CD4-positive, alpha-beta memory T cell (primary cell): ENCODE measurements at places on chromosomes 4 and X.

DNA sequence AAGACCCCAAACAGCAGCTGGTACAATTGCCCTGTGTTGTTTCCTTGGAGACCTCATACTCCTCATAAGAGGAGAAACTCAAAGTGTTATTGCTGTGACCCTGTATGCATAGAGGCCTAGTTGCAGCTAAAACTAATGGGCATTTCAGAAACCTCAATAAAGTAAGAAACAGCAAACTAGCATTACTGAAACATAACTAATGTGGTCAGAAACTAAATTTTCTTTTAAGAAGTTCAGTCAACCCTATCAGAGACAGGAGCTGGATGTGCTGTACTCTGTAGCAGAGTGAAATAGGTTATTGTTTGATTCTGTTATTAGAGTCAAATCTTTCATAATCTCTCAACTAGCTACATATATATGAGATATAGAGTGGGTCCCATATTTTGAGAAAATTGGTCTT is 257.5 kb upstream of the IRS4 start:
- H3K36me3 ChIP-seq = no peaks in the 10 kb centered on the region
- no peak overlapping the region for H3K4me3 ChIP-seq
- no peaks in the 10 kb centered on the region for H3K27me3 ChIP-seq

- peak overlapping the region; percentile 21 for H3K27ac ChIP-seq
- peaks cover 43% of the 10 kb centered on the region for H3K4me1 ChIP-seq
- H3K27me3 ChIP-seq = no peaks in the 10 kb centered on the region
- H3K36me3 ChIP-seq = no peaks in the 10 kb centered on the region
Measured at GRCh38 chrX:9352243-9352642, 112.6 kb upstream of the TBL1X start.

DNA sequence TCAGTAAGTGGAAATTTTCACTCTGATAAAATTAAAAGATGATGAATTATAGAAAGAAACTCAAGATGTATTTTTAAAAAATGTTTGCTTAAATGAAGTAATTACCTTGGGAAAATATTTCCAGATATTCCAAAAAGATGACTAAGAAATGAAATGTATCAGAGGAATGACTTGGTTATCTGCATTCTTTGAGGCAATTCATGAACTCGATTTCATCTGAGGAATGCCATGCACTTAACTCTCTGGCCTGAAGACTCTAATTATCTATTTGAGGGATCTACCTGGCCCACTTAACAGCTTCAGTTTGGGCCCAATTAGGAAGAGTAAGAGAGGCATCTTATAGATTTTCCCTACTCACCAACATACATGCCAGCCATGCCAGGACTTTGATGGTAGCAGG is 182.3 kb downstream of the INPP4B start:
- H3K4me3 ChIP-seq = no peak overlapping the region
- no peaks in the 10 kb centered on the region for H3K27me3 ChIP-seq
- no peak for DNase-seq
- H3K4me1 ChIP-seq = no peaks in the 10 kb centered on the region

GRCh38 chrX:132491191-132491590 is 2.4 kb upstream of the MBNL3 start:
- no peaks in the 10 kb centered on the region for H3K36me3 ChIP-seq
- no peaks in the 10 kb centered on the region for H3K27me3 ChIP-seq
- peak; percentile 38 for DNase-seq
- peaks cover 36% of the 10 kb centered on the region for H3K4me1 ChIP-seq
- H3K4me3 ChIP-seq = no peak overlapping the region

- DNase-seq = no peak
- H3K27ac ChIP-seq = no peak overlapping the region
- H3K36me3 ChIP-seq = no peaks in the 10 kb centered on the region
- H3K4me3 ChIP-seq = no peak overlapping the region
Measured at GRCh38 chr4:173935622-173936405, 347.7 kb downstream of the FBXO8 start.

DNA sequence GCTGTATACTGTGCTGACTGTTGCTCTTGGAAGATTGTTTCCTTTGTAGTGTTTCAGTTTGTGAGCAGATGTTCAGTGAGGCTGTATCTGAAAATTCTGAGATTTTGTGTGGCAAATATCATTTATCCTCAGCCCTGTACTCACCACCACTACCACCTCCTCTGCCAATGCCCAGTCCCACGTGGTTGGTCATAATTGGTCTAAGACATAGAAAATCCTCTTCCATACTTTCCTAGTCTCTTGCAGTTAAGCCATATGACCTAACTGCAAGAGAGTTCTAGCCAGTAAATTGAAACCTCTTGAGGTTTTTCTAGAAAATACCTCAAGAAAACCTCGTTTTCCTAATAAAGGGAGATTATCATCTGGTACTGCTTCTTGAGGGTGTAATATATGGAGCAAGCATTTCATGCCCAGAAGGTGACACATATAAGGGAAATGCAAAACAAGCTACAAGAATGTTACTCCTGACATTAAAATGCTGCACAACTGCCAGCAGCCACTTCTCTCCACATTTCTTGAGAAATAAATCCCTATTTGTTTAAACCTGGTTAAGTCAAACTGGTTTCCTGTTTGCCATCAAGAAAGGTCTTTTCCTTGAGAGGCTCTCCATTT is 32.8 kb downstream of the ABCE1 start:
- H3K4me1 ChIP-seq = peaks cover 36% of the 10 kb centered on the region
- peaks cover 5% of the 10 kb centered on the region for H3K36me3 ChIP-seq
- H3K4me3 ChIP-seq = no peak overlapping the region
- H3K27me3 ChIP-seq = no peaks in the 10 kb centered on the region
- no peak for DNase-seq

DNA sequence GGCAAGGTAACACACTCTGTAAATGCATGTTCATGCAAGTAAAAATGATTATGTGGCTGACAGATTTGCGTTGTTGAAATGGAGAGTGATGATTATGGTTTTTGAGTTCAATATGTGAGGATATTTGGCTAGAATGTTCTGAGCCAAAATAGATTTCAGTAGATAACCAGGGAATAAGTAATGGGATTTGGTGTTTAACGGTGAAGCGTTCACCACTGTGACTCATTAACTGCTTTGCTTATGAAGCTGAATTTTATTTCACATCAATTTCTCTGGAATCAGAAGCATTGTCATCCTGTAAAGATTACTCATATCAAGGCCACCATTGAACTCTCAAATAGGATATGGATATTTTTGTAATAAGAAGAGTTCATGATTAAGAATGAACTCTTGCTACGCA is 11.7 kb downstream of the AFP start:
- no peak for DNase-seq
- H3K4me3 ChIP-seq = no peak overlapping the region
- H3K27me3 ChIP-seq = no peaks in the 10 kb centered on the region
- no peaks in the 10 kb centered on the region for H3K4me1 ChIP-seq
- no peaks in the 10 kb centered on the region for H3K36me3 ChIP-seq

- no peaks in the 10 kb centered on the region for H3K27me3 ChIP-seq
- H3K4me3 ChIP-seq = no peak overlapping the region
- H3K36me3 ChIP-seq = no peaks in the 10 kb centered on the region
- H3K4me1 ChIP-seq = no peaks in the 10 kb centered on the region
Measured at GRCh38 chr4:131526686-131527085, 1622.4 kb upstream of the PCDH10 start.

- H3K27me3 ChIP-seq = no peaks in the 10 kb centered on the region
- H3K4me1 ChIP-seq = no peaks in the 10 kb centered on the region
- no peaks in the 10 kb centered on the region for H3K36me3 ChIP-seq
Measured at GRCh38 chrX:139936259-139936658, 3.4 kb upstream of the ATP11C start.

- H3K4me3 ChIP-seq = peak overlapping the region; percentile 40
- H3K27me3 ChIP-seq = peaks cover 13% of the 10 kb centered on the region
- no peaks in the 10 kb centered on the region for H3K36me3 ChIP-seq
- H3K27ac ChIP-seq = no peak overlapping the region
Measured at GRCh38 chr4:24470666-24471485, 113.5 kb downstream of the DHX15 start.

GRCh38 chr4:57037982-57038604 is 59.4 kb downstream of the POLR2B start:
- no peak overlapping the region for H3K4me3 ChIP-seq
- H3K27me3 ChIP-seq = no peaks in the 10 kb centered on the region
- H3K4me1 ChIP-seq = no peaks in the 10 kb centered on the region
- no peak for DNase-seq
- H3K36me3 ChIP-seq = no peaks in the 10 kb centered on the region
- no peak overlapping the region for H3K27ac ChIP-seq
